Fibroblast of skin of left biceps (primary cell): ENCODE measurements at places on chromosomes 7 and 10.

GRCh38 chr7:138169441-138169851 lies 93.2 kb downstream of the AKR1D1 start:
- no peak for DNase-seq

DNA sequence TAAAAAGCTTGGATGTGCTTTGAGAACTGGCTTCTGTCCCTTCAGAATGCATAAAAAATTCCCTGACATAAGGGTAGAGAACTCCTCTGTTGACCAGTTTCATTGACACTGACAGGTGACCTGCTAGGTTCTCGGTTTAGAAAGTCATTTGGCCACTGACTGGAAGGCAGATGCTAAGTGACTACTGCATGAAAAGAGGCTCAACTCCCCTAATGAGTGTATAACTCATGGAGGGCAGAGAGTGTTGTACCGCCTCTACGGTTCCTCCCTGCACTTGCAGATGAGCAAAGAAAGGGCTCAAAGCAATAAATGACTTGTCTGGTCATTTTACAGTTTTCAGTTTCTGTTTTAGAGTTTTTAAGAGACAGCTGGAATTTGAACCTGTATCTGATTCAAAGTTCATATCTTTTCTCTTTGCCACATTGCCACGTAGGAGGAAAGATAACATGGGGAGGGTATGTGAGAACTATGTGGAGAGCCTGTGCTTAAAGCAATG lies 2.9 kb upstream of the FGL2 start:
- no peak for DNase-seq

- DNase-seq = no peak
Measured at GRCh38 chr7:22660732-22661131, 66.3 kb upstream of the IL6 start.

DNA sequence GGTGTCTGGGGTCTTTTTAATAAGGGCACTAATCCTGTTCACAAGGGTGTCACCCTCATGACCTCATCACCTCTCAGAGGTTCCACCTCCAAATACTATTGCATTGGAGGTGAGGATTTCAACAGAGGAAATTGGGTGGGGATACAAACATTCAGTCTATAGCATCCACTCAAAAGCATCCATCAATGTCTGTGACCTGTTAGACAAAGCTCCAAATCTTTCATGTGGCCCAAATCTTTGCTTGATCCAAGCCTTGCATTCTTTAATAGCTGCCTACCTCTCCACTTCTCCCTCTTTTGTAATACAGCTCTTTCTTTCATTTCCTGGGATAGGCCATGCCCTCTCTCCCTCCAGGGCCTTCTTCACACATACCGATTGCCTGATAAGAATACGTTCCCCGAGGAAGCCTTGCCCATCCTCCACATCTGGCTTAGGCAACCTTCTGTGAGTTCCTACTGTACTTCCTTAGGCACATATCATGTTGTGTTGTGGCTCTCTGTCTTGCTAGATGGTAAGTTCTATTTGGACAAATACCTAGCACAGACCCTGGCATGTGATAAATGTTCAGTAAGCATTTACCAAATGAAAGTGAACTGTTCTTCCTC lies 66.1 kb downstream of the CREM start:
- DNase-seq = no peak

GRCh38 chr10:93063977-93064660 lies 3.5 kb downstream of the CYP26C1 start:
- DNase-seq = no peak

DNA sequence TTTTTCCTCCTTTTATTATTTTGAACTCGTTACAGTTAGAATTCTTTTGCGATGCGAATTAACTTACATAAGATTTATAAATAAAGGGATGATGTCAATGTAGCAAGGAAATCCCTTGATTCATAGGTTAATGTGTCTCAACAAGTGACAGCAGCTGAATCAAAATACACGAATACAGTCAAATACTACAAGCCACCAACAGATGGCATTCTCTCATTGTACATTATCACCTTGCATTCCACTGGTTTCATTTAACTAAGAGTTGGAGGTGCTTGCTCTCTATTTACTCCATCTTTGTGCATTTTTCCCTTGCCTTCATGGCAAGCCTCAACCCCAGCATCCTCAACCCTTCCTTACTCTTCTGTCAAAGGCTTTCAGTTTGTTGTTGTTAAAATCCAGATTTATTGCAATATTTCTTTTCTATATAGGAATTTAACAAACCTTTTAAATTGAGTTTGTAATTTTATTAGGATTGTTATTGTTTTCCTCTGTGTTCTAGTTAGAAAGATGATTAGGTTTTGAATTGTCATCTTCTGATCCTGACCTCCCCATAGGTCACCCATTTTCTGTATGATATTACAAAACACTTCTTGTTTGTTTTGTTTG lies 78.3 kb downstream of the SLC25A40 start:
- peak; percentile 6 for DNase-seq

- DNase-seq = no peak
Measured at GRCh38 chr10:13705526-13706174, 118.9 kb downstream of the PRPF18 start.

DNA sequence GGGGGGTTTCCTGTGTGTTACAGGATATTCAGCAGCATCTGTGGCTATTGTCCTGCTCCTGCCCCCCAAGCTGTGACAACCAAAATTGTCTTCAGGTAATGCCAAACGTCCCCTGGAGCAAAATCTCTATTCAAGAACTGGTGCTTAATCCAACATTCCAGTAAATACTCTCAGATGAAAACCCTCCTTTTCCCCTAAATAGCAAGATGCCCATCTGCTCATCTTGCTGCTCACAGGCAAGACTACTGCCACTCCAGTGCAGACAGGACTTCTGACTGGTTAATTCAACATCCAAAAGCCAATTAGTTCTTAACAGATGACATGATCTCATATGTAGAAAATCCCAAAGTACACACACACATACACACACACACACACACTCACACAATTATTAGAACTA lies 20.5 kb upstream of the JAZF1 start:
- DNase-seq = no peak

- no peak for DNase-seq
Measured at GRCh38 chr7:75993689-75994387, 557 bp downstream of the TMEM120A start.

DNA sequence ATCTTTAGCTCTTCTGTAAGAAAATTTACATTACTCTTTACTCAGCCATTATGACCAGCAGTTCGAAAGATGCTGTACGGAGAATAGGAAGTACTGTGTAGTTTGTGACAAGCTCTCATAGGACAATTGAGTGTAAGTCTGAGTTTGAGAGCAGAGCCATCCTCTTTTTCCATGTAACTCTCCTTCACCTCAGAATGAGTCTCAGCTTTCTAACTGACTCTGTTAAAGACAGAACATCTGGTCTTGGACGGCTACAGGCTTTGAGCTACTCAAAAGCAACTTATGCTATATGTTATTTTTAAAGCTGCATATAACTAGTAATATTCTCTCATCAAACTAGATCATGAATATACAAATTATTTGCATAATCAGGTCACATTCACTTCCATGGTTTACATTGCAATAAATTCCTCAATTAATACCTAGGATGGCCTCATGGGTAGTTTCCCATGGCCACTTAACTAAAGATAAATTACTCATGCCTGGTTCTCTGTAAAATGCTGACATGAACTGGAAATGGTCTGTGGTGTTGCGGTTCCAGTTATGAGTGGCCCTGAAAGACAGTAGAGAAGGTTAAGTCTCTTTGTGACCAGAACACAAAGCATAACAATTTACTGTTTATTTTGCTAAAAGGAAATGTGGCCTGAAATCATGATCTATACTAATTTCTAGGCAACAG lies 358.7 kb downstream of the PHF14 start:
- DNase-seq = no peak

GRCh38 chr7:109125001-109125400 lies 555.3 kb downstream of the DNAJB9 start:
- no peak for DNase-seq

GRCh38 chr7:82932516-82932915 lies 230.2 kb downstream of the PCLO start:
- no peak for DNase-seq

DNA sequence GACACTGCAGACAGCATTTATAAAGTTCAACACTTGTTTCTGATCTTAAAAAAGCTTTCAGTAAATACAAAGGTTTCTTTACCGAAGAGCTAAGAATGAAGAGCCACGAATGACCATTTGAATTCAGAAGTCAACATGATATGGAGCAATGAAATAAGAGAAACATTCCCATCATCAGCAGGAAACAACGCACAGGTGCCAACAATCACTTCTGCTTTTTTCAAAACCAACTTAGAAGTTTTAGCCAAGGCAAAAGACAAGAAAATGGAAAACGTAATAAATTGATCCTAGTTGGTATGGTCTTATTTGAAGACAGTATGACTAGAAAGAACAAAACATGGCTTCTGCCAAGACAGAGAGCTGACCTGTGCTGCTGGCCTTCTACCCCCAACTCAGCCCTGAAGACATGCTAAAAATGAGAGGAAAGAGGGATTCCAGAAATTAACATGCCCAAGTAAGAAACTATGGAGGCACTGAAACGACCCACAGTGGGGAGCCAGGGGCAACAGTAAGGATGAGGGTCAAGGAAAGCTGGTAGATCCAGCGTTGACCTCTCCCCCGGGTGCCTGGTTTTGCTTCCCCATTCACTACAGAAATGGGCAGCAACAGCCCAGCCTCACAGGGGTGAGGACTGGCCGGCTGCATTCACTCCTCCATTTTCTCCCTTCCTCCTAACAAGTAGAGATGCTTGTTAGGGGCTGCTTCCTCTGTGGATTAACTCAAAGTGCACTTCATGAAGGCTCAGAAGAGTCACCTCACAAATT lies 30.1 kb downstream of the VPS41 start:
- no peak for DNase-seq

GRCh38 chr10:46305079-46305818 lies 18.5 kb downstream of the ANTXRL start:
- DNase-seq = no peak

DNA sequence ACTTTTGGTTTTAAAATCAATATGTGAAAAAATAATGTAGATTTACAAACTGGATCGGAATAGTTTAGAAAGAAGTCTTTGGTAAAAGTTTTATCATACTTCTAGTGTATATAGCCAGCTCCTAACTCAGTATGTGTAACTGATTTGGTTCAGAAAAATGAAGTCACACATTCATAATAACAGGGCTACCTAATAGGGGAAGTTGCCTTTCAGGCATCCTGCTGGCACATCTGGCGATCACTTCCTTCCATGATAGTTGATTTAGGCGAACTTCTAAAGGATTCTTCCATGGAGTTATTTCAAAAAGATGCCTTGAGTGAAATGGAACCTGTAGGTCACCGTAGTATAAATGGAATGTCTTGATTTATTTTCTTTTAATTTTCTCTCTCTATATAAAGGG lies 69.1 kb downstream of the SHH start:
- no peak for DNase-seq

- no peak for DNase-seq
Measured at GRCh38 chr10:4382811-4383210, 443.2 kb upstream of the AKR1E2 start.

DNA sequence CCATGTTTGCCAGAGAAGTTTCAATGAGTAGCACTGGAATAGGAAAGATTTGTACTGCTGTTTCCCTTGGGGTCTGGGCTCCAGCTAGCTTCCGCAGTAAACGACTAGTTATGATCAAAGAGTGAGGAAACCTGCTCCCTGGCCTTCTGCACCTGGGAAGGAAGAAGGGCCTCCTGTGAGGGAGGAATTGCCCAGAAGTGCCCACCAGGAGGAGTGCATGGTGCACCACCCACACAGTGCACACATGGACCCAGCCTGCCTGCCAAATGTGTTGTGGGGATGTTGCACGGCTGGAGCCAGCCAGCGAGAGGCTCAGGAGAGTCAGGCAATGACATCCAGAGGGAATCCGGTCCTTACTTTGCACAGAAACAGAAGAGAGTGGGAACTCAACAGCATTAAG lies 27.0 kb upstream of the FAM107B start:
- DNase-seq = no peak

DNA sequence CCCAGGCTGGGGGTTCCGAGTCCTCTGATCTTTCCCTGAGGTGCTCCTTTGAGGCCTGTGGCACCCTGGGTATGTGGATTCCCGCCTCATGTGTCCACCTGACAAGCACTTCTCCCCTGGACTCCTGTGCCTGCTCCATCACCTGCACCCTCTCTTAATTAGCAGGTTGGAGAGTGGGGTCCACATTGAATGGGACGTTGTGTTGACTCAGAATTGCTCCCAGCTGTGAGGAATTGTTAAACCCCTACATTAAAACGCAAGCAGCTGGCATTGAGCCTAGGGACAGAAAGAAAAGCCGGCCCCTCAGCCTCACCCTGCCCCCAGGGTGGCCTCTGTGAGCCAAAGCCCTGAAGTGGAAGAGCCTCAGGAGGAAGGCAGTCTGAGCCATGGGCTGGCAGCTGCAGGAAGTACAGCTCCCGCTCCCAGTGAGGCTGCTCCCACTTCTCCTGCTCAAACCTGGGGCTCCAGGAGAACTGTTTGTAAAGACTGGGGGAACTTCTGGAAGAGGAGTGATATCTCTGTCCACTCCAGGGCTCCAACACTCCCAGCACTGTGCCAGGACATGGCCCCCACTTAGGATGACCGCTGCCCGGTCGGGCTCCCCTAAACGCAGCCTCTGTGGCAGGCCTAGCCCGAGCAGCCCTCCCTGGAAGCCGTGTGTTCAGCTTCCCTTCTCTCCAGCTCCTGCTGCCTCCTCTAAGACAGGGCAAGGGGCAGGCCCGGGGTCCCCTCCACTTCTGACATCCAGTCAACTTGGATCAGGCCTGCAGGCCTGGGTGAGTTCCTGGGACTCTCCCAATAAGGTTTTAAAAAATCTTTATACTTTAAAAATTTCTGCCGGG lies 1.8 kb upstream of the OPN4 start:
- DNase-seq = no peak
